Pancreas (tissue), 10 donors: ENCODE measurements at places on chromosomes 6 and 20. TPM values are rescaled to one million over a fixed set of nuclear protein-coding genes. Genes with fewer than 3 reads are reported as not detected.
A peak's percentile ranks its signal among the peaks of the same experiment; 100 is the strongest.

- H3K27ac ChIP-seq, result no peak overlapping the region
- no peaks in the 10 kb centered on the region for H3K36me3 ChIP-seq
- H3K27me3 ChIP-seq, result no peaks in the 10 kb centered on the region
- H3K4me3 ChIP-seq, result no peak overlapping the region
- DNase-seq, result no peak
Measured at GRCh38 chr6:22442826-22443225, 126.5 kb upstream of the HDGFL1 start.

- no peaks in the 10 kb centered on the region for H3K36me3 ChIP-seq
- no peaks in the 10 kb centered on the region for H3K27me3 ChIP-seq
- H3K4me1 ChIP-seq, result no peaks in the 10 kb centered on the region
Measured at GRCh38 chr6:41286544-41287346, at the start of gene TREM1. TSS of gene TREM1 (minus strand) at chr6:41286682. CDS start at chr6:41286655, 27 bp downstream.

- no peak overlapping the region for H3K27ac ChIP-seq
- no peak overlapping the region for H3K4me3 ChIP-seq
- no peak for DNase-seq
- no peaks in the 10 kb centered on the region for H3K4me1 ChIP-seq
- no peaks in the 10 kb centered on the region for H3K27me3 ChIP-seq
Measured at GRCh38 chr20:24708411-24709295, 239.2 kb downstream of the SYNDIG1 start.

- H3K27ac ChIP-seq, result peak overlapping the region; percentile 85
- H3K36me3 ChIP-seq, result no peaks in the 10 kb centered on the region
- peaks cover 8% of the 10 kb centered on the region for H3K4me1 ChIP-seq
- DNase-seq, result no peak
- H3K27me3 ChIP-seq, result no peaks in the 10 kb centered on the region
Measured at GRCh38 chr6:79631693-79632172, 604 bp downstream of the SH3BGRL2 start.

DNA sequence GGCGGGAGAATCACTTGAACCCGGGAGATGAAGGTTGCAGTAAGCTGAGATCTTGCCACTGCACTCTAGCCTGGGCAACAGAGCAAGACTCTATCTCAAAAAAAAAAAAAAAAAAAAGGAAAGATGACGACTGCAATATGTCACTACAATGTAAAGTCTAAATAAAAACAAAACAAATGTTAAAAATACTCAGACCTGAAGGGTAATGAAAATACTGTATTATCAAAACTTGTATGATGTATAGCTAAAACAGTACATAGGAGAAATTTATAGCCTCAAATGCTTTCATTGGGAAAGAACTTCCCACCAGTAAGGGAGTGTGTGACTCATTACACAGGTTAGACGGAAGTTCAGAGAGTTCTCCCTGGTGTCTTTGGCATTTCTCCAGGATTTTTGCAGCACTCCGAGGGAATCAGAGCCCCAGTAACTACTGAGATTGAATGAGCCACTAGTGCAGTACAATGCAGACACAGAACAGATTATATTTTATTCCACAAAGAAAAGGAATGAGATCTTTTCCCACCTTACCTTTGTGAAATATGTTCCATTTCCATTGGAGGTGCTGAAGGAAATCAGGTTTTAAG lies 12.5 kb upstream of the RALGAPB start:
- no peak overlapping the region for H3K4me3 ChIP-seq
- no peaks in the 10 kb centered on the region for H3K36me3 ChIP-seq
- no peak for DNase-seq
- no peaks in the 10 kb centered on the region for H3K27me3 ChIP-seq

- no peak overlapping the region for H3K27ac ChIP-seq
- DNase-seq, result no peak
- H3K27me3 ChIP-seq, result no peaks in the 10 kb centered on the region
- no peaks in the 10 kb centered on the region for H3K4me1 ChIP-seq
- no peak overlapping the region for H3K4me3 ChIP-seq
Measured at GRCh38 chr6:87465051-87465450, 7.7 kb upstream of the SLC35A1 start.

DNA sequence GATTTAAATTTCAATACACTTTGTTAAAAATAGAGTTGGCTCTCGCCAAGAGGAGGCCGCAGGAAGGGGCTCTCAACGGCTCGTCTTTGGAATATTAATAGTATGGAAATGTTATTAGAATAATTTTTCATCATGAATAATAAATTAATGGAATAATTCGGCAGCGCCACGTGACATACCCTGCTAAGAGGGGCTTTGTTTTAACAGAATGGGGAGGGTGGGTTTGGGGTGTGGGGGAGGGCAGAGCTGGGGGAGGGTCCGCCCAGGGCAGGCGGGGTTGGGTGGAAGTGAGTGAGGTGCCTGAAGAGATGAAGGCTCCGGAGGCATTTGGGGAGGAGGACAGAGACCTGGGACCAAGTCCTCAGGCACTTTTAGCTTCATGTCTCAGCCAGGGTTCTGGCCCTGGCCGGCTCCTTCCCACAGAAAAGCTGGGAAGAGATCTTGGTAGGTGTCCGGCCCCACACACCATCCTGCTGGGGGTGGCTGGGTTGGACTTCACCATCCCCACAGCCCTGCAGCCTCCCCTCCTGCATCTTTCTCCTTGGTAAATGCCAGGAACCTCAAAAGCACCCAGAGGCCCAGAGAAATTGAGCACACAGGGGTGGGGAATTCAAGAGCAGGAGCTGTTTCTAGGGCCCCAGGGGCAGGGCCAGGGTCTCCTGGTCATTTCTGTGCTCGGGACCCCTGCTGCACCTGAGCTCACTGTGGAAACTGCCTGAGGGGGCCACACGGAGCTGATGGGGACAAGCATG lies 93.6 kb upstream of the BHLHE23 start:
- no peaks in the 10 kb centered on the region for H3K4me1 ChIP-seq
- H3K27ac ChIP-seq, result no peak overlapping the region
- H3K36me3 ChIP-seq, result no peaks in the 10 kb centered on the region
- no peaks in the 10 kb centered on the region for H3K27me3 ChIP-seq
- no peak for DNase-seq
- no peak overlapping the region for H3K4me3 ChIP-seq

GRCh38 chr6:75968143-75968542 lies 104.3 kb downstream of the IMPG1 start:
- H3K27me3 ChIP-seq, result no peaks in the 10 kb centered on the region
- H3K4me3 ChIP-seq, result no peak overlapping the region
- no peak for DNase-seq
- H3K27ac ChIP-seq, result no peak overlapping the region

- peaks cover 5% of the 10 kb centered on the region for H3K36me3 ChIP-seq
- no peaks in the 10 kb centered on the region for H3K4me1 ChIP-seq
- peak overlapping the region; percentile 55 for H3K4me3 ChIP-seq
- DNase-seq, result no peak
- H3K27ac ChIP-seq, result peak overlapping the region; percentile 59
Measured at GRCh38 chr6:43181621-43181941, 415 bp upstream of the CUL9 start.

DNA sequence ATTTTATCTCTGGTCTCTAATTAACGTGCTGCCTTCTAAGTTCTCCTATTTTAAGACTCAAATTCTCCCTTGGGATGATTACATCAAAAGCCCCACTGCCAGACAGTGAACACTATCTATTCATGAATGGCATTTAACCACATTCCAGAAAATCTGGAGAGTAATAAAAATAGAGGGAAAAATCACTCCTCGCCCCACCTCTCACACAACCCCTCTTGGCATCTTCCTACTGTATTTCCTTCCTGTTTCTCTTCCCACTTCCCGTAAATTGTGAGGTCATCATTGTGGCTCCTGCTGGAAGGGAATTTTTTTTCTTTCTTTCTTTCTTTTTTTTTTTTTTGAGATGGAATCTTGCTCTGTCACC lies 31.5 kb downstream of the RAB44 start:
- H3K27me3 ChIP-seq, result no peaks in the 10 kb centered on the region
- no peak overlapping the region for H3K27ac ChIP-seq
- no peak for DNase-seq
- H3K4me3 ChIP-seq, result no peak overlapping the region
- H3K36me3 ChIP-seq, result no peaks in the 10 kb centered on the region

- H3K27ac ChIP-seq, result no peak overlapping the region
- no peak overlapping the region for H3K4me3 ChIP-seq
- no peaks in the 10 kb centered on the region for H3K27me3 ChIP-seq
- DNase-seq, result no peak
Measured at GRCh38 chr20:52619671-52620070, 352.5 kb upstream of the TSHZ2 start.

The CNBD2 gene
- 23.8 TPM for polyA plus RNA-seq

The SCRT2 gene
- polyA plus RNA-seq, result 0.63 TPM

The RPS6KA2 gene
- 7.9 TPM for polyA plus RNA-seq

The POU5F1 gene
- polyA plus RNA-seq, result 8.6 TPM
